ENCODE measurements at places on chromosomes 11 and 22.

DNA sequence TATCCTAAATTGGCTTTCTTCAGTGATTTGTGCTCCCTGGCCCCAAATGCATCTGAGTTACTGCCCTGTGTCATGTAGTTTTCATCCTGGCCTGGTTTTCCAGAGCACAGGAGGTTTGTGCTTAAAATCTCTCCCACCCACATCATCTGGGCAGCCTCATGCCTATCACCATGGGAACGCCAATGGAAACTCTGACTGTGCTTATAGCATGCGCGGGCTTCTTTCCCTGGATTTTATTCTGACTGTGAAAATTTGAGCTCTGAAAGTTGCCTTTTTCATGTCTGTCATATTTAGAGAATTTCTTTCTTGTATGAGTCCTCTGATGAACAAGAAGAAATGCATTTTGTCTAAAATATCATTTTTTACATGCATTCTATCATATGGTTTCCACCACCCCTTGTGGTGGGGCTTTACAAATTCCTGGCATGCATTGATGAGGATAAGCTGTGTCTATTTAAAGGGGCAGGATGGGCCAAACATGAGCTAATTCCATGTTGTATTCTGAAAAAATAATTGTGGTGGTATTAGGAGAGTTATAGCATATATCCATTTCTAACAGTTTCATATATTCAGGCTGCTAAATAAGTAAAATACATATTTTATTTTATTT, 55.1 kb downstream of the IRAG1 start:
- DNase-seq, result no peak

DNA sequence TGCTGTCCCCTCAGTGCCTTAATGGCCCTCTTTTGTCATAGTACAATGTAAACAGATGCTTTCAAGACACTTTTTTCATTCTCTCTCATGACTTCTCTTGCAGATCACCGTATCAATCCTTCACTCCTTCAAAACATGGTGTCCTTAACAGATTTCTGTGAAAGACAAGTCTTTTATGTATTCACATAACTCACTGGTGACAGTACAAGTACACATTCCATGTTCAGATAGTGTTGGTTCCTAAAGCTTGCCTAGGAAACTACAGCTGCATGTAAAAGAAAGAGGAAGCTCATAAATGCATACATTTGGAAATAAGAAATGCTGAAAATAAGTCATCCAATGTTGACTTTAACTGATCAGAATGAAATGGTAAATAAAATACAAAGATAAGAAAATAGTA, 5.0 kb upstream of the OR52E6 start:
- no peak for DNase-seq

- no peak for DNase-seq
Observed at GRCh38 chr11:35363246-35363801, 56.0 kb downstream of the SLC1A2 start.

GRCh38 chr11:67178421-67178820, 59.4 kb downstream of the KDM2A start:
- DNase-seq, result no peak

GRCh38 chr22:48441553-48441850, 1386.2 kb downstream of the BRD1 start:
- no peak for DNase-seq

- no peak for DNase-seq
Observed at GRCh38 chr11:97974798-97975498, 1045.8 kb upstream of the CNTN5 start.
